AG04450 (cell line): ENCODE measurements at places on chromosomes 13 and 19.

DNA sequence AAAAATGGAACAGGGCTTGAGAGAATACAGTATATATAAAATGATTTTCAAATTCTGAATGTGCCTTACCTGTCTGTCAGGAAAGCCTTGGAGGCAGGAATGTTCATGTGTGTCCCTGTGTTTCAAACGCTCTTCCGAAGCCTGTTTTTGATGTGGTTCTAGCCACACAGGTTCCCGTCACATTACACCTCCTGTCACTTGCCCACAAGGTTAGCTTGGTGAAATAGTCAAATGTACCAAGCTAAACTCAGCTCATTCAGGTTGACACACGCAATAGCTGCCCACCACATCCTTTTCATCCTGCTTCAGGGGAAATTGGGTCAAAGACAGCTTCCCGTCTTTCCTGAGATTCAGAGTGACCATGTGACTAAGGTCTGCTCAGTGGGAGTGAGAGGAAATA lies 574.0 kb downstream of the EFNB2 start:
- no peak for DNase-seq

DNA sequence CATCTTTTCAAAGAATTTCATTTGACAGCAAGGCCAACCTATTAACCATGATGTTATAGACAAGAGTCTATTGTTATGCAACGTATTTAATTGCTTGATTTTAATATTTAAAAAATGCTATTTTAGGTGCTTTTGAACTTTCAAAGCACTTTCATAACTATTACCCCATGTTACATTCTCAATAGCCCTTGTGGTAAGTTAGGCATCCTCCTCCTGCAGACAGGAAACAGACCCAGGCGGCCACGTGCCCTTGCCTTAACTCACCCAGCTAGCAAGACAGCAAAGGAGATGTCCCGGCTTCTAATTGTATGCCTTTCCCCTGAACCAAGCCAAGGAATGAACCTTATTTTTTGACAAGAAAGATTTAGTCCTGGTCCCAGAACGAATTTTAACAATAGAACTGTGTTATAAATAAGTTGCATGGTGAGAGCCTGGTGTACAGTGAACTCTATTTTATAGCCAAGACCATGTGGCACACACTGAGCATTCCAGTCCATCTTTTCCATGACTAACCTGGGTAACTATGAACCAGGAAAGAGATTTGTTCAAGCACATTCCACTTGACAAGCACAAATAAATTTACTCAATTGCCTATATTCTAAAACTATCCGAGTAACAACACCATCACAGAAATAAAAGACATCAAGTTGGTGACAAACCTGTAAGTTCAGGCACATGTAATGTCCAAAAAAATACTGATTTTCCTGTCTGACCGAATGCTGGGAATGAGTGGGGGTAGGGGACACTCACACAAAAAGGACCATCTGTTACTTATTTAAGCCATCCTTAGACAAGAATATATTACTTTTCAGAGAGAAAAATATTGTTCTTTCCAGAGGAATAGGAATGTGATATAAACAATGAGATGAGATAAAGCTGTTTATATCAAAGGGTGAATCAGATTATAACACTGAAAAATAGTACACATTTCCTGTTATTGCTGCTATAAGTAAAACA lies 163.0 kb downstream of the EFNB2 start:
- DNase-seq: no peak

DNA sequence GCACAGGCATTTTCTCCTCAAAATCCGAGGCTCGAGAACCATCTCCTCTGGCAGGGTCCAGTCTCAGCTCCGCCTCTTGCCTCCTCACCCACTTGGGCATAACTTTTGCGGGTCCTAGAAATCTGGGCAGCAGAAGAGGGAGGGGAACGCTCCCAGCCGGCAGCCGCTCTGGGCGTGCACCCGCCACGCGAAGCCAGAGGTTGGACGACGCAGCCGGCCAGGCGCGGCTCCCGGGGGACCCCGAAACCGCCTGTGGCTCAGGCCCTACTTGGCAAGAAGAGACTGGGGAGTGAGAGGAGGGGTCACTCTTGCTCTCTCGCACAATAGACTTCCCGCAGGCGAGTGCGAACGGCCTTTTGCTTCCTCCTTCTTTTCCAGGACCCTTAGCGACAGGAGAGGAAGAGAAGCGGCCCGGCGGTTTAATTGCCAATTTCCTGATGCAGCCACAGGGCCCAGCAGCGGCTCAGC lies 6.0 kb upstream of the SOX1 start:
- no peak for DNase-seq

DNA sequence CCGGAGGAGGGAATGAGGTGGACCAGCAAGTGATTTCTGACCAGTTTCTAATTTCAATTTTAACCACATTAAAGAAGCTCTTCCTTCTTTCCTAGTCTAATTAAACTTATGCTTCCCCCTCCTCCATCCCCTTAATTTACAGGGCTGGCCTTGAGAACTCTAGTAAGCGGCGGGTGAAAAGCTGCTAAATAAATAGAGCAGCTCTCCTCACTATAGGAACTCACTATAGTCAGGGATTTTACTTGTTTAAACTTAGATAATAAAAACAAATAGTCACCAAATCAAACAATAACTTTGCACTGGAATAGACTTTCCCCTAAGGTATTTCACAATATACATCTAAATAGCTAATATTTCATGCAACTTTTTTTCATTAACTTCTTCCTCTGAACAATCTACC lies 1838.2 kb upstream of the PRR20A start:
- no peak for DNase-seq

DNA sequence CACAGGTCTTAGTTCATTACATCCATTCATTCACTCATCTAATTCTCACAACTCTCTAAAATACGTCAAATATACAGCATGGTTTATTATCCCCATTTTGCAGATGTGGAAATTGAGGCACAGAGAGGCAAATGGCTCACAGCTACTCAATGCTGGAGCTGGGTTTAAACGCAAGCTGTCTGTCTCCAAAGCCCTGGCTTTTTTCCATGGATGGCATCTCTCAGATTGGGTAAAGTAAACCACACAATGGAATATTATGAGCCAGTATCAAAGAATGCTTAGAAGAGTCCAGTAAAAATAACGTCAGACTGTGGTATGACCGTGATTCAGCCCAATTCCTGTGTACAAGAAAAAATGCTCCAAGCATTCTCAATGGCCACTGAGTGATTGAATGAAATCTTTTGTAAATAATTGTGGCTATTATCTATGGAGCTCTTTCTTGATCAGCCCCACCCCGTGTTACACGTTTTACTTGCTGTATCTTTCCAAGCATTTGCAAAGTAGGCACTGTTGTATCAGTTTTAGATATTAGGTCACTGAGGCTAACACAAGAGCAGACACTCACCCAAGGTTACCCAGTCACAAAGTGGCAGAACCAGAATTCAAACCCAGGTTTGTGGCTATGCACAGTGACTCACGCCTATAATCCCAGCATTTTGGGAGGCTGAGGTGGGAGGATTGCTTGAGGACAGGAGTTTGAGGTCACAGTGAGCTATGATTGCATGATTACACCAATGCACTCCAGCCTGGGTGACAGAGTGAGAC lies 5.5 kb upstream of the ACP7 start:
- peak; percentile 80 for DNase-seq

DNA sequence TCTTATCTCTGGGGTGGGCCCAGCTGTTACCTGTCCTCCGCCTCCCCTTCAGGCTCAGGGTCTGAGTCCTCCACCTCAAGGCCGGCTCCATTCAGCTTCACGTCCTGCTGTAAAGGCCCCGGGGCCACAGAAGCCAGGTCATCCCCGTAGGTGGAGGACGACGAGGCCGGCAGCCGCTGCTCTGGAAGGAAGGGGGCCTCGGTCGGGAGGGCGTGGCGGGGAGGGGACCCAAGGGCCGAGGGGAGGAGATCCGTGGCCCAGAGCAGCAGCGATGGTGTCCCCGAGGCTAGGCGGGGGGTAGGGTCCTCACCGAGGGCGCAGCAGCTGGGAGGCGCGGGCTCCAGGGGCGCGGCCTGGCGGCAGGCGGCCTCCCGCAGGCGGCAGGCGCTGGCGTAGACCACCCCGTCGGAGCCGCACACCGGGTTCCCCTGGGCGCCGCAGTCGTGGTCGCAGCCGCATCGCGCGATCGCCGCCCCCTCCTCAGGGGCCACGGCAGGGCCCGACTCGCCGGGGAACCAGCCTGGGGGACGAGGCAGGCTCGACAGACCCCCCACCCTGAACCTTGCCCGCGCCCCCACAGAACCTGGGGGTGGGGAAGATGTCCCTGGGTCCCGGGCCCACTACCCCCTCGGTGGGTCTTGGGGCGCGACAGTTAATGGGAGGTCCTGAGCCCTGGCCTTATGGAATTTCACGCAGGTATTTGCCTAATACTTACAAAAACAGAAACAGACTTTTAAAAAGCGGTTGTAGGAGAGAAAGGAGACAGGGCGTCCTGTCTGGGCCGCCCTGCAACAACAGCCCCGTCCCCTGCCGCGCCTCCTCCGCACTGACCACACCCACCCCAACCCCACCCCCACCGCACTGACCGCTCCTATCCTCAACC lies 7.6 kb downstream of the F2RL3 start:
- DNase-seq: no peak

DNA sequence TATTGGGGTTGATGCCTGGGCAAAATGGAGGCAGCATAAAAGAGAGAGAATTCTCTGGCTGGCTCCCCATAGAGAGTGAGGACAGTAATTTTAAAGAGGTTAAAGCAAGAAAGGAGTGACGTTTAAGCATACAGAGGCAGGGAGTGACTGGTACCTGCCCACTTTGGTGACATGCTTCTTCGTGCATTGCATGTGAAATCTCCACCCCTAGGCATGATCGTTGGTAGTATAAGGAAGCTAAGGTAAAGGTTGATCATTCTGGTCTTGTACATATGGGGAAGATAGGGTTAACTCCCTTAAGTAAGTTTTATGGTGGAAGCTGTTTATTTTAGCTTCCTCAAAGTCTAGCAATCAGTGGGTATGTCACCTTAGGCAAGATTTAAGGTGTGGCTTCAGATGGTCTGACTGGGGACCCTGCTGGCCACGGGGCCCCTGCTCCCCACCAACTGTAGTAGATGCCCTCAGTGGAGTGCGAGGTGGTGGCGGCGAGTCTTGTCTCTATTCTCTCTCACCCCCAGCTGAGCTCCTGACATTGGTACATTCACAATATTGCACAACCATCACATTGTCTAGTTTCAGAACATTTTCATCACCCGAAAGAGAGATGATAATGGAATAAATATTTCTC lies 797.5 kb upstream of the SPRY2 start:
- DNase-seq: no peak

DNA sequence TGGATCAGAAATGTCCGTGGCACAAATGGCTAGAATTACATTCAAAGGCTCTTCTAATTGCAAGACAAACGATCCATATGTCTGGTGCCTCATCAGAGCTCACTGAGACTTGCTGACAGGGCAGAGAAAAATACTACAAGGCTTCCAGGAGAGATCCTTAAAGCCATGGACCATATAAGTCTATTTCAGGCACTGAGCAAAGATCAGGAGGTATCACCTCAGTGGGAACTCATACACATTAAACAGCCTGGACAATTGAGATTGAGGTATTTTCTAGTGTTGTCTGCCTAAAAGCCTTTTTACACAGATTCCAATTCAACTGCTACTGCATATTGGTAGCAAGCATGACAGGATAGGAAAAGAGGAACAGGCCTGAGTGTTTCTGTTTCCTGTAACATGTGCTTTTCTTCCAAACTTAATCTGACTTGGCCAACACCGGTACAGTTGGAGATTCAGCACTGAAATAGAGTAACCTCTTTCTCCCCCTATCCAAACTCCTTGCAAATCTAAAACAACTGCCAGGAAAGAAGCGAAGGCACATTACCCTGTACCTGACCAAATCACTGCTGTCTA lies 65.9 kb downstream of the SERP2 start:
- no peak for DNase-seq

GRCh38 chr19:11421371-11422098 lies 2.4 kb upstream of the RGL3 start:
- DNase-seq: no peak

- DNase-seq: no peak
Measured at GRCh38 chr19:42370068-42370520, 20.0 kb downstream of the CNFN start.

DNA sequence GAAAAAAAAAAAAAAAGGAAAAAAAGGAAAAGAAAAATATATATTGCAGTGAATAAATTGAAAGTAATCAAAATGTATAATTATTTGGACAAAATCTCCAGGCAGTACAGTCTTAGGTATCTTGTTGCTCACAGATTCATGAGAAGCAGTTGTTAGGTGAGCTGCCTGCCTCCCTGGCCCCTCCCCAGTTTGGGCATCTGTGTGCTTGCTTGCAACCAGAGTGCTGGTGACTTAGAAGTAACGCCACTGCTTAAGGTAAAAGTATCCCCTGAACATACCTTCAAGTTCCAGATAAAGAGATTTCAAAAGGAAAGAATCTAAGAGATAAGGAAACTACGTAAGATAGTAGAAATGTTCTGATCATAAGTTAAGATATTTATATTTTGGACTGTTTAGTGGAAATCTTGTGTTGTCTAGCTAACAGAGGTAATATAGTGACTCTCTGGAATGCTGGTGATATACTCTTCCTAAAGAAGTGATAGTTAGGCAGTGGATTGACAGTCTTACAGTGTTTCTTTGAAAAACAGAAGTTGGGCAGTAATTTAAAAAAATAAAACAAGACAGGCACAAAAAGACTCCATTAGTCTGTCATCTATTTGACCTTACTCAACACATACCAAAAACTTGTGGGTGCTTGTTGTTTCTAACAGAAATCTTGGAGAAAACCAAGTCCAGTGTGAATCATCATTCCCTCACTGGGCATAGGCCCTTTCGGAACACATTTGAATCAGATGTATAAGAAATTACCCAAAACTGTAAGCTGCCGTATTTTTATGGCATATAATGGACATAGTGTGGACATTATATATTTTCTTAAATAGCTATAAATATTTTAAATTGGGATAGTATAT lies 38.3 kb upstream of the KCTD4 start:
- no peak for DNase-seq

DNA sequence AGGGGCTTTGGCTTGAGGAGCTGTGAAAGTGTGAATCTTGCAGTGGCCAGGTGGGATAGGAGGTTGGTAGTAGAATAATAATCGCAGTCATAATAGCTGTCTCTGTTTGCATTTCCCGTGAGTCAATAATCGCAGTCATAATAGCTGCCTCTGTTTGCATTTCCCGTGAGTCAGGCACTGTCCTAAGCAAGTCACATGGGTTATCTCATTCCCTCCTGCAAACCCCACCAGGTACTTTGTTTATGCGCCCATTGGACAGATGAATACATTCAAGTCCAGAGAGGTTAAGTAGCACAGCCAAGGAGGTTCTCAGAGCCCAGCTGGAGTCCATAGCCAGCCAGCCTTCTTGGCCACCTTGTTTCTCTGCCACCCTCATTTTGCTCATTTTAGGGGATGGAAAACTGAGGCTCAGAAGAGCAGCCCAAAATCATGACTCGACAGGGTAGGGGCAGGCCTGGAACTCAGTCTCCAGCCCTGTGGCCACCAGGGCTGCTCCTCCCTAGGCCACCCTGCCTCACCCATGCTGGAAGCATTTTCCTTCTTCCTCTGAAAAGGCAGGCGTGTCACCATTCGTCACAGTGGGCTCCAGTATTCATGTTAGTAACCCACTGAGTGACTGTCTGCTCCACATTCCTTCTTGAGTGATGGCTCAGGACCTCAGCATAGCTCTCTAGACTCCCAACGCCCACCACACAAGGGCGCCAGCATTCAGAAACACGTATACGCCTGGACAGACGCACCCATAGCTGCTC lies 206.2 kb downstream of the URI1 start:
- no peak for DNase-seq

- no peak for DNase-seq
Measured at GRCh38 chr13:40549500-40550094, 116.8 kb downstream of the FOXO1 start.

GRCh38 chr13:39144941-39145533 lies 106.8 kb downstream of the NHLRC3 start:
- DNase-seq: peak; percentile 26
